ENCODE measurements at places on chromosomes 1 and 21.

DNA sequence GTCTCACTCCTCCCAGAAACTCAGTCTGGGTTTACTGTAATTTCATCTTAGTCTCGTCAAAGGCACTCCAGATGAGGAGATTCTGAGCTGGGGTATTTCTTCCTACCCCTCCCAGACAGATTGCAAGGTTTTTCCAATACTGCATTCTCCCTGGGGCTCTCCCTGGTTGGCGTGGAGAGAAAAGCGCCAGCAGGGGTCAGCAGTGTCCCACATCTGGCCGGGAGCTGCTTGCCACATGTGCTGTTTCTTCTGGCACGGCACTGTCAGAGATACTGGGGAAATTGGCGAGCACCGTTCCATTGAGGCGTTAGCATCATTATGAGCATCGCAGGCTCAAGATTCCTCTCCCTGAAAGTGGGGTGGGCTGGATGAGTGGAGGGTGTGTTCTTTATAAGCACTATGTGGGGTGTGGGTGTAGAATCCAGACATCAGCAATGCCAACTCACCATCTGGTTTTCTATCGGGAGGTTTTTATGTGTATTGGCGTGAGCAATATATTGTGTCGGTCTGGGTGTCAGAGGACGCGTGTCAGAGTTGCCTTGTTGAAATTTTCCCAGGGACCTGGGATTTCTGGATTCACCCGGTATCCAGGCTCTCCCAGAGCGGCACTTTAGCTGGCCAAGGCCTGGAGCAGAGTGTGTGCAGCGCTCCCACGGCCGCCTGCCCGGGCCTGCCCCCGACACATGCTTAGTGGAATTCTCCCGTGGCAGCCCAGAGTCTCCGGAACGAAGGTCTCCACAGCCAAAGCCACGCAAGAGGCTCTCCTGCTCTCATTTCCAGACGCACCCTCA, 8.0 kb upstream of the NAV1 start:
- DNase-seq = peak; percentile 82

DNA sequence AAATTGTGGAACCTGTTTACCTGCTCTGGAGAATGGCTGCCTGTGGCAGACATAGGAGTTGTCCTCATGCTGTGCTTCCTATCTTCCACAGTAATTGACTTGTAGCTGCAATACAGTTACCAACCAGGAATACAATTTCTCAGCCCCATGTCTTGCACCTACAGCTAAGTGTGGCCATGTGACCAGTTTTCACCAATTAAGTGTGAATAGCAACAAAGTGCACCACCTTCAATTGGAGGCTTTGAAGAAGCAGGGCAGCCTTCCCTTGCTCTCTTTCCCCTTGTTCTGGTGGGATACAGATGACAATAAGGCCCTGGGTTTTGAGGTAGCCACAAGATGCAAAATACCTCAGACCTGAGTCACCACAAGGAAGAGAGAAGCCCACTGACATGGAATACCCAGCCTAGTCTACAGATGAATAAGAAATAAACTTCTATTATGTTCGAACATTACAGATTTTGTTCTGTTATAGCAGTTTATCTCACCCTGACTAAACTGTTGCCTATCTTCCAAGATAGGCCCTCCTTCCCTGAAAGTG, 70.2 kb upstream of the S1PR1 start:
- no peak for DNase-seq

- DNase-seq = no peak
Observed at GRCh38 chr1:182677397-182678098, 6.8 kb downstream of the RGS8 start.

DNA sequence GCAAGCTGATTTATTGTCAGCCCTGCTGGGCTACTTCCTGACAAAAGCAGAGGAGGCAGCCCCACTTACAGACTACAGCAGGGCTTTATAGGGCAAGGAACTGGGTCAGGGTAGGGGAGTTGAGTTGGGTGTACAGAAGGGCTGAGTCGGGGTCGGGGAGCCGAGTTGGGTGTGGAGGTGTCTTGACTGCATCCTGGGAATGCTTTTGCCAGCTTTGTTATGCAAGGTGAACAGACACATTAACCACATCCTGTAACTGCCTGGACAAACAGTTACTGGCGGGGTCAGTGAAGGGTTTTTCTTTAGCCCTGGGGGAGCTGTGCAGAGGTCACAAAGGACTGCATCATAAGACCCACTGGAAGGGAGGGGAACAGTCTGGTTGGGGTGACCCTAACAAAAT, 39.1 kb upstream of the GBP5 start:
- peak; percentile 15 for DNase-seq

DNA sequence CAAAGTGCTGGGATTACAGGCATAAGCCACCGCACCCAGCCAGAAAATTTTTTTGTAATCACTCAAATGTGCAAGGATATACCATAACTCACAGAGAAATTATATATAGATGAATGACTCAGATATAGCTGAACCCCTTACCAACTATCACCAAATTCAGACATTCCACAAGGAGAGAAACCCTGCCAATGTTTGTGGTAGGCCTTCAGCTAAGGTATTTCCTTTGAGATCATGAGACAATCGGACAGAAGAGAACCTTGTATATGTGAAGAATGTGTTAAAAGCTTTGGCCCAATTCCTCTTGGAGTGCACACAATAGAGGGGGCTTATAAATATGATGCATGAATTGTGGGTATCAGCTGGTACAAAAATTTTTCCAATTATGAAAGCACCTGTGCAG, 50.7 kb downstream of the ZNF684 start:
- DNase-seq = no peak

Measured in A172 (cell line).